ENCODE measurements at places on chromosomes 12 and 14. TPM values are rescaled to one million over a fixed set of nuclear protein-coding genes. Genes with fewer than 3 reads are reported as not detected.

DNA sequence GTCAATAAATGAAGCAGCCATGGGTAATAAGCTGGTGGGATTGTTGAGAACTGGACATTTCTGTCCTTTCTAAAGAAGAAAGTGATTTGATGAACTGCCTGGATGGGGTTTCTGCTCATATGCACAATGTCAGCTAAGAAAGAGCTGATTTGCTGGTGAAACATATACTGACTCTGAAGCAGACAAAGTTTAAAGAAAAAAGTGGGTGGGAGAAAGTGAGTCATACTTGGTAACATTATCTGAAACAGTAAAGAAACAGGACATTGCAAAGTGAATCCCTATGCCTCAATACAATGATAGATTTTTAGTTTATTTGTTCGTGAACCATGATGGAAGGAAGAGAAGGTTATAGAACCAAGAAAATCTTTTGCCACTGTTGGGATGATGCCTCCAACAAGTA is 95.6 kb upstream of the DNM1L start:
- H3K4me1 ChIP-seq, result peaks cover 5% of the 10 kb centered on the region
- no peak for DNase-seq
- peaks cover 10% of the 10 kb centered on the region for H3K36me3 ChIP-seq
- H3K27me3 ChIP-seq, result no peaks in the 10 kb centered on the region

- H3K4me3 ChIP-seq, result no peak overlapping the region
- H3K27me3 ChIP-seq, result no peaks in the 10 kb centered on the region
- H3K4me1 ChIP-seq, result no peaks in the 10 kb centered on the region
- no peak overlapping the region for H3K27ac ChIP-seq
- no peak for DNase-seq
Measured at GRCh38 chr12:129503802-129504201, 400.0 kb downstream of the TMEM132D start.

DNA sequence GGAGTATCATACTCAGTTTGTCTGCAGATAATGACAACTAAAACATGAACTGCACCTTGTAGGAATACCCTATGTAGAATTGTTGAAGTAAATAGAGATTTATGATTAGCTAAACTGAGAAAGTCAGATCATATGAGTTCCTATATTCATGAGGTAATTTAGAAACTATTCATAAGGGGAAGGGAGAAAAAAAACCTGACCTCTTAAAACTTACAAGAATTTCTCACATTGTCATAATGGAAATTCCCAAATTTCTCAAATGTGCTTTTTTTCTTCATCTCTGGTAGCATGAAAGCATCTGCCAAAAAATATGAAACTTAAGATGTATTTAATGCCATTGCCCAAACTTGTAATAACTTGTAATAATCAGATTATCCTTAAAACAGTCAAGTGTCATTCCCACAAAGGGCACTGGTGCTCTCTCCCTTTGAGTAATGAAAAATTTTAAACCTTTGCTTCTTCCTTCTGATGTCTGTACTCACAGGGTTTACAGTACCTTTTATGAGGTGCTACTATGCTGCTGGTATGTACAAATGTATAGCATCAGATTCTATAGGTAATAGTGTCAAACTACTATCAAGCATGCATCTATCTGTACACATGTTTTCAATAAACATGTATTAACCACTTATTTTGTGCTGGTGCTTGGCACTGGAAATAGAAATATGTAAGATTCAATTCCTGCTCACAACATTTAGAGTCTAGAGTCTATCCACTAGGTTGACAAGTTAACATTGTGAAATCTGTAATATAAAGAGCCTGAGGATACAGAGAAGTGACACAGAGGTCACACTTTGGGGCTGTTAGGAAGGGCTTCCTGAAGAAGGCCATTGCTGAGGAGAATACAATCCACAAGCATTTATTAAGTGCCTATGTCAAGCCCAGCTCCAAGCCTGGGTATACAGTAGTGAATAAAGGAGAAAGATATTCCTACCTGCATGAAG is 17.4 kb upstream of the DRAM1 start:
- H3K27ac ChIP-seq, result no peak overlapping the region
- no peaks in the 10 kb centered on the region for H3K27me3 ChIP-seq
- H3K4me1 ChIP-seq, result peaks cover 12% of the 10 kb centered on the region
- DNase-seq, result no peak
- no peak overlapping the region for H3K4me3 ChIP-seq

GRCh38 chr14:80956922-80957321 is 1.5 kb downstream of the TSHR start:
- H3K4me3 ChIP-seq, result no peak overlapping the region
- H3K27me3 ChIP-seq, result no peaks in the 10 kb centered on the region
- peaks cover 8% of the 10 kb centered on the region for H3K4me1 ChIP-seq
- no peaks in the 10 kb centered on the region for H3K36me3 ChIP-seq
- H3K27ac ChIP-seq, result no peak overlapping the region

DNA sequence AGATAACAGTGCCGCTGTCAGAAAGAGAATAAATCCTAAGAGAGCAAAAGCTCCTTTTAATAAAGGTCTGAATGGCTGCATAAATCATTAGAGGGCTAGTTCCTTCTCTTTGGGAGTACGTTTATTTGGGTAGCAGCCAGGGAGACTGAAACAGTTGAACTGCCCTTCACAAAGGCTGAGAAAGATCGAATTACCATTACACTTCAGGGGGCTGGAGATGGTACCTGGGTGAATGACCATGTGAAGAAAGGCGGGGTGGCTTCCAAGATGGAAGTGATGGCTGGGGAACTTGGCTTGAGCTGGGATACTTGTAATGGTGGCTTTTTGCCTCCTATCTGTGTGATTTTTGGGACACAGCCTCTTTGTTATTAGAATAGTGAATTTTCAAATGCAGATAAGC is 1.7 kb upstream of the FGD4 start:
- no peak for DNase-seq
- no peaks in the 10 kb centered on the region for H3K36me3 ChIP-seq
- H3K27me3 ChIP-seq, result no peaks in the 10 kb centered on the region

The POP5 gene
- 38.7 TPM for total RNA-seq

Data from adrenal gland (tissue), 19 donors.